8988T (cell line): ENCODE measurements at places on chromosomes 5 and 9.

DNA sequence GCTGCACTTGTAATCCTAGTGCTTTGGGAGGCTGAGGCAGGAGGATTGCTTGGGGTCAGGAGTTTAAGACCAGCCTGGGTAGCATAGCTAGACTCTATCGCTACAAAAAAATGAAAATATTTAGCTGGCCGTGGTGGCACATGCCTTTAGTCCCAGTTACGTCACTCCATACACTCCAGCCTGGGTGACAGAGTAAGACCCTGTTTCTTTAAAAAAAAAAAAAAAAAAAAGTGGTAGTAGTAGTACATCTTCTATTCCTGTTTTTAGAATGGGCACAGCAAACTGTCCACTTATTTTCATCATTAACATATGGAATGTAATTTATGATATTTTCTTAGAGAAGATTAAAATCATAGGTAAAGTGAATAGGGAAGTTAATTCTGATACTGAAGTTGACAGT is 48.2 kb downstream of the TRIO start:
- no peak for DNase-seq

DNA sequence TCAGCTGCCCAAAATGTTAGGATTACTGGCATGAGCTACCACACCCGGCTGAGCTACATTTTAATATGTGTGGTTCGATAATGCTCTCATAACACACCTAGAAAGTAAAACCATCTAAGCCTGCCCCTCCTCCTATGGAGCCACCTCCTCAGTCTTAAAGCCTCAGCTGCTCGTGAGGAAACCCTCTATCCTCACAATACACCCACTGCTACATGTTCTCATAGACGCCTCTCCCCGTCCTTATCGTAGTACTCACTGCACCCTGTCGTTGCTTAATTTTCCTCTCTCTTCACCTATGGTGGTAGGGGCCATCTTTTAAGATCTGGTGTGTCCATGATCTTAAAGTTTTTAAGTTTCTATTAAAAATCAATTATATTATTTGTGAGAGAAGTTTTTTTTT is 72.9 kb downstream of the RCL1 start:
- DNase-seq: no peak

DNA sequence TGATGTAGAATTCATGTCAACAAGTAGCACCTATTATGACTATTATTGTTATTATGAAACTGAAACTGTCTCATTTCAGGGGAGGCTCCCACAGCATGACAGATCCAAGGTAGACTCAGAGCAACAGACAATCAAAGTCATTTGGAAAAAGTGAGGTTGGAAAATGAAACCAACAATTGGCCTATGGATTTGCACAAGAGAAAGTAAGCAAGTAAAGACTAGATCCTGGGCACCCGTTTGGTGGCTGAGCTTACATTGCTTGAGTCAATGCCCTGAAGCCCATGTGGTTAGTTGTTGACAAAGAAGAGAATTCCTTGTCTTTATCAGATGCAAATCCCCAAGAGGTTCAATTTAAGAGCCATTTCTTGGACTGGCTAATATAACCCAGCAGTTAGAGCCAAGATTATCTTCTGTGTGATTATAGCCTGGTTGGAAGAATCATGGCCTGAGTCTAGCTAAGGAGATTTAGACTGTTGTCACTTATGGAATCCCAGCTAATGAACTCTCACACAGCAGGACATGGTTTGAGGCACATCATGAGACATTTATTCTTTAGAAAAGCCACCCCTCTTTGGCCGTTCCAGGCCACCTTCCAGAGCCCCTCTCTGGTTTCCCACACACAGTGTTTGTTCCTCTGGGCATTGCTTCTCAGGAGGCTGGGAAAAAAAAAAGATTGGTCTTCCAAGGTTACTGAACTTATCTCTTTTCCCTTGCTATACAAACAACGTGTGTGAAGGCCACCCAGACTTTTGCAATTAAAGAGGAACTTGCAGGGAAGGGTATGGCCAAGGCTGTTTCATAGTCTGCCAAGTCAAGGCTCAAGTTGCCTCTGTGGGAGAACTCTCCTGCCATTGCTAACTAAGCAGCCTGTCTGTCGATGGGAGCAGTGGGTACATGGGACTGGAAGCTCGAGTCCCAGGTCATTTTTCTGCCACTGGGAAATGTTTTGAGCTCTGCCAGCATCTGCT is 399.5 kb downstream of the ENC1 start:
- DNase-seq: no peak

DNA sequence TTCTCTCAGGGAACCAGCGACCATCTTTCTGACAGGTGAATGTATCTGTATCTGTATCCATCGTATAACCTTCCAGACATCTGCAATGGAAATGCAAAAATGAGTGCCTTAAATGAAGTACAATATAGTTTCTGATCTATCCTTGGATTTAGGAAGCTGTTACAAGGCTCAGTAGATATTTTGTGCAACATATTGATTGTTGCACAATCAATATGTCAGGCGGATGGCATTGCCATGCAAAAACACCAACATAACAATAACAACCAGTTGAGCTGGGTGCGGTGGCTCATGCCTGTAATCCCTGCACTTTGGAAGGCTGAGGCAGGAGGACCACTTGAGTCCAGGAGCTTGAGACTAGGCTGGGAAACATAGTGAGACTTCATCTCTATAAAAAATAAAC is 66.8 kb upstream of the TXNDC8 start:
- DNase-seq: no peak
